Osteocyte (in vitro differentiated cells): ENCODE measurements at places on chromosomes 2 and 18.

- no peak for DNase-seq
Measured at GRCh38 chr2:34037157-34037556, 438.1 kb upstream of the FAM98A start.

- DNase-seq: peak; percentile 68
Measured at GRCh38 chr2:71669058-71669456, 215.7 kb downstream of the DYSF start.

GRCh38 chr2:27446057-27446456, 3.9 kb downstream of the KRTCAP3 start:
- DNase-seq: no peak

DNA sequence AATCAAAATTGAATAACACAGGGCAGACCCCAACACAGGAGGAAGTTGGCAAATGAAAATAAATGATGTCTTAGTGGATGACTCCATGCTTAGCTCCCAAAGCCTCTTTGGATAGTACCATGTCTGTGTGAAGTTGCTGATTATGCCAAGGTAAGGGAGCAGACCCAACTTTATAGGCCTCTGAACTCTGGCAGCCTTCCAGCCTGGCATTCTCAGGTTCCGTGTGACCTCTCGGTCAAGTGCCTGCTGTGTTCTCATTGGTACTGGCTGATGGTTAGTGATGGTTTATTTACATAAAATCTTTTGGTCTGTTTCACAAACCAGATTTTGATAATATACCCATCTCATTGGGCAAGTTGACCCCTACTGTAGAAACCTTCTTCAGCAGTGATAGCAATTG, 112.2 kb upstream of the TTC39C start:
- no peak for DNase-seq

GRCh38 chr18:57869221-57869620, 66.1 kb upstream of the ATP8B1 start:
- no peak for DNase-seq

DNA sequence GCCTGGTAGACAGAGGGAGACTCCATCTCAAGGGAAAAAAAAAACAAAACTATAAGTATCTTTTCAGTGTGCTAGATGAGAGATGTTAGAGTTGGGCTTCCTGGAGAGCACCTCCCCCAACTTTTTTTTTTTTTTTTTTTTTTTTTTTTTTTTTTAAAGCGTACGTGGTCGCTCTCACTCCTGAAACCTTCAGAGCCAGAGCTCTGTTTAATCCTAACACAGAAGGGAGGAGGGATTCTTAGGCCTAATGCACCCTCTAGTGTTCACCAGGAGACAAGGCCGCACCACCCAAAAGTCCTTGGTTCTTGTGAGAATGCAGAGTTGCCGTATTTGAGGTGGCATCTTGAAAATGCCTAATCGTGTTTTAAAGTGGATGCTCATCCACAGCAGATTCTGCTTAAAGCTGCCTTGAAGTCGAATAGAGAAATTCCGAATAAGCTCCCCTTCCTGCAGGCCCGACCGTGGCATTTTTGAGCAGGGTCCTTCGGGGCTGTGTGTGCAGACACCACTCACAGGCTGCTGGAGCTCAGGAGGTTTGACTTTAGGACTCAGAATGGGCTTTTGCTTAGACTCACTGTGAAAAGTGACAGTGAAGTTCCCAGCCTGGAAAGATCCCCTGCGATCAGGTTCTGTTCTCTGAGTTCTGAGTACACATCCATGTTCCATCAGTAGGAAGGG, 252.6 kb downstream of the AGAP1 start:
- DNase-seq: no peak

DNA sequence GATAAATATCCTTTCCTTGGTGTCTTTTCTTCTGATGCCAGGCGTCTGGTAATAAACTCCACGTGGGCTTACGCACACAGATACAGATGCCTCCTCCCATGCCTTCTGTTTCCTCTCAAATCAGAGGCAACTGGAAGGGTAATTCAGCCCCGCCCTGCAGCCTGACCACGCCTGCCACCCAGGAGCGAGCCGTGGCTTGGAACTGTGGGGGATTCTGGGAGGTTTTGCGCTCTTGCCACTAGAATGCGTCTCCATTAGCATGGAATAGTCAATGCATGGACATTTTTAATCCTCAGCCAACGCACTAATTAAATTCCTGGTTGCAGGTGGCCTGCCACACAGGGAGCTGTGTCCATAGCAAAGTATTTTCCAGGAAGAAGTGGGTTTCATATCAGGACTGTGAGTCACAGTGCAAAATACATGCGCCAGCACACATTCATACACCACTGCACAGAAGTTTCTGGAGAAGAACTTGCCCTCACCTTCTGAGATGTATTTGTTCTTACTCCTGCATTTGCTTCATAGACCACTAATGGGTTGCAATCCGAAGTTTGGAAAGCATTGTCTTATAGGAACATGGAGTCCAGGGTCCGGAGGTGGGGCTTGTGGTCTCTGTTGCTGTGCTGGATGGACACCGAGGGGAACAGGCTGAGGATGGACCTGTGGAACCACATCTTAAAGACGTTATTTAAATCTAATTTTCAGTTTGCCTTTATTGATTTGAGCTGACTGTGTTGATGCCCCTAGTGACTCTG, 151.4 kb downstream of the LDLRAD4 start:
- DNase-seq: peak; percentile 40

DNA sequence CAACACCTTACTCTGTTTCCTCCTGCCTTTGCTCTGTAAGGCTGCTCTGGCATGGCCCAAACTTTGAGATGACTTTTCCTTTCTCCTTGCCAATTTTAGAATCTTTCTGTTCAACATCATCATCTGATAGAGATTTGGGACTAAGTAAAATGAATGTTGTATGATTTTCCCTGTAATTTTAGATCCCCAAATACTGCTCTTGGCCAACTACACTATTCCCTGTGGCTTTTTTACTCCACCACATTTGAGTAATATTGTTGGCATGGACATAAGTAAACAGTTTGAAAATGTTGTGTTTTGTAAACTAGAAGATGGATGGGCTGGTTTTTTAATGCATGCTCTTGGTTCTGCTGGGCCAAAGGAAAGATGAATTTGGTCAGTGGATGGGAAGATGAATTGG, 12.1 kb downstream of the LTBP1 start:
- no peak for DNase-seq

DNA sequence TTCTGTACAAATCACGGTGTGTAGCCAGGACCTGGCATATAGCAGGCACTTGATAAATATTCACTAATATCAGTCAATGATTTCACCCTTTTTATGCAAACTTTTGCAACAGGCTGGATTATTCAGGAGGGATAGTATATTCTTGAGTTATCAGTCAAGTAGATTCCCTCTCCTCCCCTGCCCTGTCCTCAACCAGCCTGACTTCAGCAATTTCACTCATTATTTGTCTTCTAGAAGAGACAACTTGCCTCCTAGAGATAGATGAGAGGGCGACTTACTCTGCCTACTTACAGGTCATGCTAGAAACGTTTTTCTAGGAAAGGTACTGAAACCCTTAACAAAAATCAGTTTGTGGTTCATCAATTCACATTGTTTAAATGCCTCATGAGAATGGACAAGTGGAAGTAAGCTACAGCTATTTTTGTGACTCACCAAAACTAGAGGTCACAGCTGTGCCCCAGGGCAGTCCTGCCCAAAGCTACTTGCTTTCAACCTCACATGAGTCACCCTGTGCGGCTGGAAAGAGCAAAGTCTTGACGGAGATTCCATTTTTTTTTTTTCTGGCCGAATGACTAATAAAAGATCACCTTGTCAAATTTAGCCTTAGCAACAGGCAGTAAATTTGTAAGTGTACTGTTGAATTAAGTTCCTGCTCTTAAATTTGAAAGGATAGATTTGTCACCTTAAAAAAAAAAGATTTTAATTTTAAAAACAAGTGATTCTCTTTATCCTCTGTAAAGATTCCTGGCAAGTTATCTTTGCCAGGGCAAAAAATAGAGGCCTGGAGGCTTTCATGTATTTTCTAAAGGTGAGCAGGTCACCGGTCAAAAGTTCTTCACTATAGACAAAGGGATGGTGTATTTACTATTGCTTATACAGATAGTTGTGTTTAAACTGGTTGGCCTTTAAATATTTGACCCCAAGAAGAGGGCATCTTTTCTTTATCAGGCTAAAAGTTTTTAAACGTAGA, 109.0 kb upstream of the SLC35G4 start:
- DNase-seq: peak; percentile 93

GRCh38 chr2:139031722-139032121, 251.5 kb upstream of the NXPH2 start:
- no peak for DNase-seq

DNA sequence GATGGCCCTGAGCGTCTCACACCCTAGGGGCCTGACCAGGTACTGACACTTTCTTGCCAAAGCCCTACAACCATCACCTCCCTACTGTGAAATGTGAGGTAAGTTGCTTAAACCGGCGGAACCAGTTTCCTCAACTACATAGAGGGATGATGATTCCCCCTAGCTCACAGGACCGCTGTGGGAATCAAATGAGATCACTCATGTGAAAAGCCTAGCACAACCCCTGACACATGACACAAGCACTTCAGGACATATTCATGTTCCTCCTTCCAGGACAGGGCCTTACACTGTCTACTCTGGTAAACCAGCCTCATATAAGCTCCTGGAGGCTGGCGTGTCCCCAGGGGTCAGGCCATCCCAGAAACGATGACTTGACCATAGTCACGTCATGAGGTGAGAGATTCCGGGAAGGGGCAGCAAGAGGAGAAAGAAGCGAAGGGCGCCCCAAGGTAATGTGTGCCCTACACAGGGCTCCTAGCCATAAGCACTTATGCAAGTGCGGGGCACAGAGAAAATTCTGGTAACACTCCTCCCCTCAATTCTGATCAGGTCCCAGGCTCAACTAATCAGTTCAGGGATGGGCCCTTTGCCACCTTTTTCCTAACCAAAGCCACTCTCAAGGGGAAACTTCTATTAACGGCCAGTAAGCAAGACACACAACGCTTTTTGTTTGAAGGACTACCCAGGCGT, 49.5 kb downstream of the C2orf42 start:
- DNase-seq: no peak

DNA sequence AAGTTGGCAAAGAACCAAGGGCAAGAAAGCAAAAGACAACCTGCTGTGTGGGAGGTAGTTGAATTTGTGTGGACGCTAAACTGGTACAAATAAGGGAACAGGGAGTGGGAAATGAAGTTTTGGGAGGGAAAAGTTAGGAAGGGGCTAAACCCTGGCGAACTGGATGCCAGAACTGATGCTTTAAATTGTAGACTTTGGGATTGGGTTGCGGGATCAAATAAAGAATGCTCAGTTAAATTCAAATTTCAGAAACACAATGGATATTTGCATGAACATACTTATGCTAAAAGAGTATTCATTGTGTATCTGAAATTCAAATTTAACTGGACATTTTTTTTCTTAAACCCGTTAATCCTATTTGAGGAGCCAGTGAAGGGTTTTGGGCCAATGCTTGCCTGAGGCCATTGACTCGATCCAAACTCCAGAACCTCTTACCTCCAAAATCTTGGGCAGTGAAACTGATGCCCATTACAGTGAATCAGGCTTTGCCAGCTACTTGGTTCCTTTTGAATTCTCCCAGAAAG, 44.2 kb upstream of the YWHAQ start:
- DNase-seq: no peak

- no peak for DNase-seq
Measured at GRCh38 chr2:18924386-18924785, 335.0 kb upstream of the NT5C1B start.
